ENCODE measurements at places on chromosomes 3 and 15. TPM values are rescaled to one million over a fixed set of nuclear protein-coding genes. Genes with fewer than 3 reads are reported as not detected.

DNASE1L3 gene
- total RNA-seq = not detected

CLDN16 gene
- total RNA-seq = not detected

EEF1AKMT4 gene
- total RNA-seq = 1.5 TPM

SENP2 gene
- total RNA-seq = 30.4 TPM

CLDN11 gene
- total RNA-seq = 632 TPM
